C1 segment of cervical spinal cord (tissue), 14 donors: ENCODE measurements at places on chromosomes 2 and 18.

DNA sequence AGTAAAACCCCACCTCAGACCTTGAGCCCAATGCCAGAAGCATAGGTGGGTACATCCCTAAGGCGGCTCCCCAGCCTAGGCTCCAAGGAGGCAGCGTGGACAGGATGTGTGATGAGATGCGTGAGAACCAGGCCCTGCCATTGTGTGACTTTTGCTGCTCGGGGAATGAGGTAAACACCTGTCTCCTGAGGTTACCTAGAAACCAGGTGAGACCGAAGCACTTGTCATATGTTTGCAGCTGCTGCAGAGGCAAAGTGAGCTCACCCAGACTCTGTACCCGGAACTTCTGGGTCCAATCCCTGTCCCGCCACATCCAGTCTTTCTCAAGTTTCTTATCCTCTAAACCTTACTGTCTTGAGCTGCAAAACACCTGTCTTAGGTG, 3.4 kb downstream of the FBLN7 start:
- no peak for DNase-seq

GRCh38 chr2:171478345-171478744, 43.9 kb upstream of the CYBRD1 start:
- DNase-seq, result no peak

GRCh38 chr2:120653046-120653445, 82.6 kb upstream of the GLI2 start:
- no peak for DNase-seq

DNA sequence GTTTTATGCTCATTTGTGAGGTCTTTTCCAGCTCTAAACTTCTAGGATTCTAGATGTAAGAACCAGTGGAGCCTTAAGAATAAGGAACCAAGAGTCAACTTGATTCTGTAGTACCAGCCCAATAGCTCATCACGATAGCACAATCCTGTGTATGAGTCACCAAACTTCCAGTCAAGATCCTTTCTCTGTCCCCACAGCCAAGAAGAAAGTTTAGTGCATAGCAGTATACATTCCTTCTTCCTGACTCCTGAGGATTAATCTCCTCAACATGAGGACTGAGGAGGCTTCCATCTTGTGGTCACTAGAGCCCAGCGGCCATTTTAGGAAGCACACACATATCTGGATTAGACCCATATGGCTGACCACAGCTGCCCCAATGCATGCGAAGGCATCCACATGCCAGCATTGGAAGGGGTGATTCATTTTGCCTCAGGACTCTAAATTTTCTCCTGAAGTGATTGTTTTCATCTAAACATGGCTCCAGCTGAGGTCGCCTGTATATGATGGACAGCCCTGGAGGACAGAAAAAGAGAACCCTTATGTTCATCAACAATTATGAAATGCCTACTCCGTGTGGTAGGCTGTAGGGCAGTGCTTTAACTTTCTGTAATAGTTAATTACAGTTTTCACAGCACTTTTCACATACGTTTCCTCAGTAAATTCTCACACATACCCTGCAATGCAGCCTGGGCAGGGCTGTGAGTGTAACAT, 53.5 kb downstream of the RASGRP3 start:
- no peak for DNase-seq

- no peak for DNase-seq
These were observed 119.9 kb downstream of the TFCP2L1 start for GRCh38 chr2:121165038-121165542.

GRCh38 chr2:209901172-209901571, 101.3 kb upstream of the RPE start:
- DNase-seq, result no peak

GRCh38 chr2:107556038-107556627, 270.6 kb upstream of the RGPD4 start:
- no peak for DNase-seq

- no peak for DNase-seq
These were observed 636.2 kb downstream of the NRXN1 start for GRCh38 chr2:50395605-50396297.

GRCh38 chr2:134630504-134631159, 88.2 kb downstream of the TMEM163 start:
- DNase-seq, result no peak

GRCh38 chr2:78061301-78061700, 539.1 kb upstream of the LRRTM4 start:
- no peak for DNase-seq

DNA sequence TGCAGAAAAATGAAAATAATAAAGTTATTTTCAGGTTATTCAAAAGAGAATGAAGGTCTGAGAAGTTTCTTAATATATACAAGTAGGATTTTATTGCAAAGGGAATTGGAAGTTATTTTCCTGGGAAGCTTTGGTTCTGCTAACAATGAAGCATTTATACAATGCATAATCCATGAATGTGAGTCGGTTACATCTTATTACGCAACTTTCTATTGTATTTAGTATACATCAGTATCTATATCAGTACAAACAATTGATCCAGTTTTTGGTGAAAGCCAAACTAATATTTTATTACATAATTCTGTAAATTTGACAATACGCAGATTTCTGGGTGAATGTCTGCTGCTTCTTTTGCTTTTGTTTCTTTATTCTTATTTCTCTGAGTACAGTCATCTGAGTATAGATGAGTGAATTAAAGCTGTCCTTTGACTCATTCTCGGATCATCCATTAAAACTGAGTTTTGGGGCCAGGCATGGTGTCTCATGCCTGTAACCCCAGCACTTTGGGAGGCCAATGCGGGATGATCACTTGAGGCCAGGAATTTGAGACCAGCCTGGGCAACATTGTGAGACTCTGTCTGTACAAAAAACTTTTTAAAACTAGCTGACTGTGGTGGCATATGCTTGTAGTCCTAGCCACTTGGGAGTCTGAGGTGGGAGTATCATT, 108.5 kb downstream of the SOCS6 start:
- DNase-seq, result no peak

GRCh38 chr2:18476484-18476883, 84.0 kb downstream of the RDH14 start:
- DNase-seq, result no peak

DNA sequence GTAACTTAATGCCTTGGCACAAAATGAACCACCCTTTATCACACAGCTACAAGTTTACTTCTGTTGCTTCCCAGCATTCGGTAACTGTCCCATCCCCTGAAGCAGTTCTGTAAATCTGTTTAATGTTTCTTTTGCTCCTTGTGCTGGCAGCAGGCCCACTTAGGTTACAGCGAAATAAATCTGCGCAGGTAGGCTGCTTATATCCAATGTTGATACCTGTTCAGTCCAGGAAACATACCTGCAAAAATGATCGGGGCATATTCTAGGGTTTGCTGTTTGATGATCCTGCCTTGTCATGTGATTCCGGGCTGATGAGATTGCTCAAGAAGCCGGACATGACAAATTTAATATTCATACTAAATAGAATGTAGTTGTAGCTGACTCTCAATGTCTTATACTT, 23.3 kb downstream of the PELI1 start:
- no peak for DNase-seq

- peak; percentile 21 for DNase-seq
These were observed 33.3 kb upstream of the KLF11 start for GRCh38 chr2:10009811-10010781.

- no peak for DNase-seq
These were observed 29.3 kb upstream of the SCN9A start for GRCh38 chr2:166404831-166405568.

GRCh38 chr2:85409845-85410583, at the start of gene CAPG:
Gene CAPG (minus strand): TSS chr2:85410366. CDS start chr2:85402145, 8,221 bp downstream.
- peak; percentile 35 for DNase-seq
